ENCODE measurements at places on chromosomes 7 and 10. TPM values are rescaled to one million over a fixed set of nuclear protein-coding genes. Genes with fewer than 3 reads are reported as not detected.

POMZP3 gene
- 11.7 TPM for total RNA-seq

GRID2IP gene
- 0.07 TPM for total RNA-seq

RBAK gene
- total RNA-seq = 12.0 TPM

CC2D2B gene
- total RNA-seq = 0.60 TPM

BMPER gene
- 4.4 TPM for total RNA-seq

KIF20B gene
- 6.8 TPM for total RNA-seq

BICC1 gene
- 37.5 TPM for total RNA-seq

DNA sequence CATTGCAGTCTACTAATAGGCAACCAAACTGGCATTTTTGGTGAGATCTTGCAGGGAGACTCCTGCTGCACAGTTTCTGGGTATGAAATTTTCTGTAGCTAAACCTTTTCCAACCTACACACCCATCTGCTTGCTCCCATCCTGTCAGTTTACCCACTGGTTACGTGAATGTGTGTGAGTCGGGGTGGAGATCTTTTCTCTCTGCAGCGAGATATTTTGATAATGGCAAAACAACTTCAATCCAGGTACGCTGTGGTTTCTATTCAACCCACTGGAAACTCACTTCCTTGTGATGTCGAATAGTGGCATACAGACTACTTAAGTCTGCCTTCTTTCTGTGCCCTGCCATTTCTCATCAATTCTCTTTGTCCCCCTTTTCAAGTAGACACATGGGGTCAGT lies 4.5 kb downstream of the PLEKHA1 start:
- H3K4me3 ChIP-seq = no peak overlapping the region
- H3K27ac ChIP-seq = no peak overlapping the region
- peaks cover 11% of the 10 kb centered on the region for H3K4me1 ChIP-seq
- no peaks in the 10 kb centered on the region for H3K36me3 ChIP-seq
- no peaks in the 10 kb centered on the region for H3K27me3 ChIP-seq
- DNase-seq = no peak

GRCh38 chr7:63900394-63901203 lies 98.0 kb upstream of the ZNF722 start:
- H3K4me1 ChIP-seq = no peaks in the 10 kb centered on the region
- no peak overlapping the region for H3K27ac ChIP-seq
- no peaks in the 10 kb centered on the region for H3K27me3 ChIP-seq
- no peaks in the 10 kb centered on the region for H3K36me3 ChIP-seq
- no peak overlapping the region for H3K4me3 ChIP-seq

DNA sequence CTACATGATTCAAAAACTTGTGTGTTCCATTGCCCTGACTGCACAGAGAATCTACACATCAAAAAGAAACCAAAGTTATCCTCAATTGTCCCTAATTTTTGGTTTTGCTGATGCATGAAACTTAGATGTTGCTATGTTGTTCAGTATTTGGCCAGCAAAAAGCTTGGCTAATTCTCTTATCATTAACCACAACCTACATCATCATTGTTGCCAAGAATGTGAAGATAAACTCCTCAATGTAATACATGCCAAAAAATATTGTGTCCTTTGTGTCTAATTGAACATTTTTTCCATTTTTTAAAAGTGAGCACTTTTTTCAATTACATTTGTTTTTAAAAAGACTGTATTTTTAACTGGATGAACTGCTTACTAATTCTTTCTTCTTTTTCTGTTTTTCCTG lies 268.0 kb upstream of the SEMA3D start:
- H3K27ac ChIP-seq = no peak overlapping the region
- H3K27me3 ChIP-seq = peaks cover 1% of the 10 kb centered on the region
- H3K36me3 ChIP-seq = no peaks in the 10 kb centered on the region
- H3K4me3 ChIP-seq = no peak overlapping the region

Data from astrocyte (in vitro differentiated cells and primary cell).